ENCODE measurements at places on chromosomes 13 and 19.
A peak's percentile ranks its signal among the peaks of the same experiment; 100 is the strongest.

GRCh38 chr13:47337781-47338507 lies 441.1 kb upstream of the HTR2A start:
- no peak for DNase-seq

- no peak for DNase-seq
Observed at GRCh38 chr13:58004751-58005150, 373.2 kb downstream of the PCDH17 start.

- no peak for DNase-seq
Observed at GRCh38 chr13:74987124-74987690, 494.8 kb downstream of the TBC1D4 start.

GRCh38 chr19:55041627-55042343 lies 3.7 kb upstream of the GP6 start:
- peak; percentile 11 for DNase-seq

DNA sequence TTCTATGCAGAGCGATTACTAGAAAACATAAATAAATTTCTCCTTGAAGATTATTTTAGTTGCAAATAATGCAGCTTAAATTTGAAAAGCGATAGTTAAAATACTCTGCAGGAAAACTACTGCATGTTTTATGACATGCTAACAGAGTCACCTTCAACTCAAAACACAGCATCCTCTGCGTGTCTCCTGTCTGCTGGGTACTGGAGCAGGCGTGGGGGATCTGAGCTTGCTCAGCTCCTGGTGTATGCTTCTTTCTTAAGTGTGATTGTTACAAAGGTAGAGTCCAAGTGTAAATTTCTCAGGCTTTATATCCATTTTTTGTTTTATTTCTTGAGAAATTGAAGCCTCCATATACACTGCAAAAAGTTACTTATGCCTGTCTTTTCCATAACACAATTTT lies 15.3 kb downstream of the SPATA13 start:
- DNase-seq = no peak

GRCh38 chr19:46975925-46976782 lies 43.5 kb upstream of the NPAS1 start:
- no peak for DNase-seq

GRCh38 chr13:93784191-93784590 lies 557.6 kb downstream of the GPC6 start:
- no peak for DNase-seq

GRCh38 chr13:30091691-30092090 lies 215.7 kb downstream of the KATNAL1 start:
- no peak for DNase-seq

GRCh38 chr13:75417656-75418055 lies 64.3 kb downstream of the TBC1D4 start:
- no peak for DNase-seq

DNA sequence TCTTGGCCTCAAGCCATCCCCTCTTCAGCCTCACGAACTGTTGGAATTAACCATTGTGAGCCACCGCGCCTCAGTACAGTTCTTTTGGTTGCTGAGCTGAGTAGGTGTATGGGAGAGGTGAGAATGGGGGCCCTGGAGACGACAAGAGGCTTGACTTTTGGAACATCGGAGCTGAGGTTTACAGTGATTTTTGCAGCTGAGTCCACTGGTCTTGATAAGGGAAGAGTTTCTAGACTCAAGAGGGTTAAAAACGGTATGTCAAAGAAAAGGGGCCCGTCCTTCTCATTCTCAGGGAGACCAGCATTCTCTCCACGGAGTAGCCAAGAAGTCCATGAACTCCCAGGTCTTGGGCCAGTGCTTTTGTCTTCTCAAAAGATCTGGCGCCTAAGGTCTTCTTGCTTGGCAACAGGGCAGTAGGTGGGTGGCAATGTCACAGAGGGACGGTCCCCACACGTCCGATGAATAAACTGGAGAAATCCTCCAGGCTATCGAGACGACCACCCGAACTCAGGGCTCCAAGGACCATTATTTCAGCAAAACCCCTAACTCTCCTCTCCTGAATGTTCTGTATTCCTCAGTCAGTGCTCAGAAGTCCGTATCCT lies 6.4 kb upstream of the QTRT1 start:
- no peak for DNase-seq

DNA sequence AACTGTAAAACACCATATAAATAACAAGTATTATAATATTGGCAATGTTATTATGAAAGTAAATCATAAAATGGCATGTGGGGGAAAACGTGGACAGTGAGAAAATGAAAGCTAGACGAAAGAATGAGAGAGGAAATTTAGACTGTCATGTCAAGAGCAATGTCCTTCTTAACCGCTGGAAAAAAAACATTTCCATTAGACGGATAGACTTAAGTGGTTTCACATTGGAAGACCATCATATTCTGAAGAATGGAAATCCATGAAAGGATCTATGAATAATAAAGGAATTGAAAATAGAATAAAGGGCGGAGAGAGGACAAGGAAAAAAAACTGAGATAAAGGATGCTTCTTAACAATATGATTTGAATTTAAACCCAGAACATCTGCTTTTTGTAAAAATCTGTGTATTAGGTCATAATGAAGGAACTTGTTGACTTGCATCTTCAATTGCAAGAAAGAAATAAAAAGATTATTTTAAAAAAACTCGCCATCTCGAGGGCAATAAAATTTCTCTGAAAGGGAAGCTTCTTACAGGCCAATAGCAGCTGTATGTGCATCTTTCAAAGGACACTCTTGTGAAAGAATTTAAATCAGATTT lies 90.6 kb downstream of the SPRY2 start:
- no peak for DNase-seq

- DNase-seq = no peak
Observed at GRCh38 chr19:47005873-47006272, 13.8 kb upstream of the NPAS1 start.

GRCh38 chr13:88074794-88075510 lies 403.8 kb downstream of the SLITRK5 start:
- no peak for DNase-seq

GRCh38 chr19:6613711-6614110 lies 22.8 kb upstream of the CD70 start:
- no peak for DNase-seq

GRCh38 chr19:18130523-18131242 lies 22.3 kb upstream of the PIK3R2 start:
- no peak for DNase-seq

DNA sequence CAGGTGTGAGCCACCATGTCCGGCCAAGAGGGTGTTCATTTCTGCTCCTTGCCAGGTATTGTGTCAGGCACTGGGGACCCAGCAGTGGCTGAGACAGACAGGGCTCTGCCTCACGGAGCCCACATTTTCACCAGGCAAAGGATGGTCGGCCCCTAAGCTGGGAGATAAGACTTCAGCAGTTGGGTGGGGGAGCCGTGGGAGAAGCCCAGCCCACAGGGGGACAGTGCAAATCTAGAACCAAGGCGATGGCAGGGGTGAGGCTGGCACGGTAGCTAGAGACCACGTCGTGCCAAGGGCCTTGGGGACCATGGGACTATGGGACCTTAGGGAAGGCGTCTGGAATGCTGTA lies 8.3 kb downstream of the LSR start:
- DNase-seq = no peak

DNA sequence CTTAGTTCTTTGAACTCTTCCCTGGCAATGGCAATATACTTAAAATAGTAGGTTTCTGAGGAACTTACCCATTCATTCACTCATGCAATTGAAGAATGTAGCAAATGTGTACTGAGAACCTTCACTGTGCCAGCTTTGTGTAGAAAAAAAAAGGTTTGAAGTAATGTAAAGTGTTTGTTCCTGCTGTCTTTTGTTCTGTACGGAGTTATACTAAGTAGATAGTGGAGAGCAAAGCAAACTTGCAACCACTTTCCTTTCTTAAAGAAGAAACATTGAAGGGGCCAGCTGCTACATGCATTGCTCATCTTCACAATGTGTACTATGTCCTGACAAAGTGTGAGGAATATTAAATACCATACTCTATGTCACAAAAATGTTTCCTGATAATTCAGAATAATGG lies 68.9 kb upstream of the FREM2 start:
- no peak for DNase-seq

DNA sequence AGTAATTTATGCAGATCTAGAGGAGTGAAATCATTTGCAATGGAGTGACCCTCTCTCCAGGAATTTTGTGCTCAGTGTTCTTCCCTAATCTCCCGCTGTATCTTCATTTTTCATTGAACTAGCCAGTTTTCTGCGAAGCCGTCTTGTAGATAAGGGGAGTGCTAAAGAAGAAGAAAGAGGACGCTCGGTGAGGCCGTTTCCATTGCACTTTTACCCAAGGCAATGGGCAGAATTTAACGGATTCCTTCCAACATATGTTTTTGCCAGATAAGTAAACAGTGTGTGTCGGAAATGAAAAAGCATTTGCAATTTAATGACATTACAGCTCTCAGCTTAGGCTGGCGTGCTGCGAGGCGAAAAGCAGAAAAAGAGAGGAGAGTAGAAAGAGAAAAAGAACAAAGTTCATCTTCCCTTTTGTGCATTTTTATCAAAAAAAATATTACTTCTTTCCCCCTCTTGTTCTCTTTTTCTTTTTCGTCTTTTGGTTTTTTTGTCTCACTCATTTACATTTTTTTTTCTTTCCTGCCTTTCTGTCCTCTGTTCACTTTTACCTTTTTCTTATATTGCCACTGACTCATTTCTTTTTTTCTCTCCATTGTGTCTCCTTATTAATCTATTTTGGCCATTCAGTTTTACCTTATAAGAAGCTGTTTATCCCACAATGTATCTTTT lies 49.9 kb downstream of the SOX21 start:
- no peak for DNase-seq

DNA sequence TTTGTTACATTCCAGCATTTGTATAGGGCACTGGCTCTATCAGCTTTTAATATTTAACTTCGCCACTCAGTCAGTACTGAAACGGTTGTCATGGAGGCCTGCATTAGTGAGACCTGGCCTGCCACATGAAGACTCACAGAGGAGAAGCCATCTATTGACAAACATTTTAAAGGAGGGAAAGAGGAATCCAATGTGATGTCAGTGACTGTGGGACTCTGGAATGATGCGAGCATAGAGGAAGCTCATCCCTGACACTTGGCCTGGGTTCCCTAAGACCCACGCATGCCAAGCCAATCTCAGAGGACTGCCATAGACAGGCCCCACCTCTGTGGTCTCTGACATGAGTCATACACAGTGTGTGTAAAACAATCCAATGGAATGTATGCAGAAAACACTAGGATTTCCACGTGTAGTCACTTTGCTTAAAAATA lies 7.9 kb upstream of the DPY19L3 start:
- no peak for DNase-seq

DNA sequence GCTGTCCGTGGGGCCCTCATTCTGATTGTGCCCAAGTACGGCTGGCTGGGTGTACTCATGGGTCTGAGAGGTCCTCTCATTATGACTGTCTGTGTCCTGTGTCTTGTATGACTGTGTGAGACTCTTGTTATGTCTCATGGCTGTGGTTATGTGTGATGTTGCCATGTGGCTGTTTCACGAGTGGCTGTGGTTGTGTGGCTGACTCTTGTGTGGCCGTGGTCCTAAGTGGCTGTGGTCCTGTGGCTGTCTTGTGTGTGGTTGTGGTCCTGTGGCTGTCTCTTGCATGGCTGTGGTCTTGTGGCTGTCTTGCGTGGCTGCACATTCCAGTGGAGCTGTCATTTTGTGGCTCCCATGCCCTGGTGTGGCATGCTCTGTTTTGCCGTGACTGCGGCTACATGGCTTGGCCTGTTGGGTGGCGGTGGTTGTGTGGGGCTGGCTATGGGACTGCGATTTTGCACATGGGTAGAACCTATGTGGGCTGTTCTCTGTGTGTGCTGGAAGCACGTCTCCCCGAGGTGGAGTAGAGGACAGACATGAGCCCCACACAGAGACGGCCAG lies 2.5 kb downstream of the LYL1 start:
- peak; percentile 82 for DNase-seq

DNA sequence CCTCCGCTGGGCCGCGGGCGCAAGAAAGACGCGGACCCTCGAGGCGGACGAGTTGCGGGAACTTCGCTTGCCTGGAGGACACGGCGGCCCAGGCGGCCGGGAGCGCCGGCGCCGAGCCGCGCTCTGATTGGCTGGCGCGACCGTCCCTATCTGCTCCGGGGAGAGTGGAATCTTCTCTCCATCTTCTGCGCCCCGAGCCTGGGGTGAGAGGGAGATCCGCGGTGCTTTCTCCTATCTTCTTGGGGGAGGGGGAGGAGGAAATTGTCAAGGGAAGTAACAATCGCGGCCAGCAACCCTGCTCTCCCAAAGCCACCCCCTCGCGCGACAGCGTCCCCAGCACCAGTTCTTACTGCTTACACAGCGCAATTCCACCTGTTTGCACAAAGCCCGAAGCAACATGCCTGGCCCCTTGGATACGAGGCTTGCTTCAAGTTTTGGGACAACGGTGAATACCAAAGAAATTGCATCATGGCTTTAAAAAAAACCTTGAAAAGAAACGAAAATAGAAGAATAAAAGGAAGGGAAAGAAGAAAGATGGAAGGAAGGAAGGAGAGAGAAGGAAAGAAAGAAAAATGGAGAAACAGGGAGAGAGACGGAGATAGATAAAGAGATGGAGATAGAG lies 4.8 kb downstream of the SOX21 start:
- DNase-seq = no peak

GRCh38 chr19:48625891-48626327 lies 6.6 kb downstream of the SPHK2 start:
- no peak for DNase-seq

DNA sequence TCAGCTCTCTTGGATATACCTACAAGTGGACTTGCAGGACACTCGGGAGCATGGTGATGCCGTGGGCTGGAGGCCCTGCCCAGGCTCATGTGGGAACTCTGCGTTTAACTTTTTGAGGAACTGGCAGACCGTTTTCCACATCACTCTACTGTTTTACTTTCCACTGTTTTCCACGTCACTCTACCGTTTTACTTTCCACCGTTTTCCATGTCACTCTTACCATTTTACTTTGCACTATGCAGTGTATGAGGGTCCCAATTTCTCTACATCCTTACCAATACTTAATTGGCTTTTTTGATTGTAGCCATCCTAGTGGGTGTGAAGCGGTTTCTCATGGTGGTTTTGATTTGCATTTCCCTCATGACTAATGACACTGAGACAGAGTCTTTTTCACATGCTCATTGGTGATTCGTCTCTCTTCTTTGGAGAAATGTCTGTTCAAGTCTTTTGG lies 40.5 kb downstream of the GATAD2A start:
- peak; percentile 48 for DNase-seq

GRCh38 chr13:40026174-40026585 lies 370.7 kb downstream of the COG6 start:
- peak; percentile 26 for DNase-seq

GRCh38 chr19:1395194-1396018 lies 5.9 kb downstream of the GAMT start:
- DNase-seq = no peak

- no peak for DNase-seq
Observed at GRCh38 chr13:43363156-43363953, 340.0 kb downstream of the DNAJC15 start.

- DNase-seq = no peak
Observed at GRCh38 chr19:48010932-48011758, 16.7 kb downstream of the ELSPBP1 start.

DNA sequence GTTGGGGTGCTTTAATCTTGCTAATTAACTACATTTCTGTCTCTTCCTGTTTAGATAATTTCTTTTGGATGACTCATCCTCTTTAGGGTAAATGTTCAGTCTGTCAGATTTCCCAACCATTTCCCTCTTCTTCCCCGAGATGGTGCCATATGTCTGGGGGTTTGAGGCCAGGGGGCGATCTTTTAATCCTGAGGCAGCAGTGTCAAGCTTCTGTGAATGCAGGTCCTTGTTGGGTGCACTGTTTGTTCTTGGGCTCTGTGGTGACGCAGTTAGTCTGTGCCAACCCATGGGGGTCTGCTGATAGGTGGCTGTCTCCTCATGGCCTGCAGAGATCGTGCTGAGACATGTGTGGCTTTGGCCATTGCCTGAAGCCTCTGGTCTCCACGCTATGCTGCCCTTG lies 420.4 kb downstream of the NDFIP2 start:
- no peak for DNase-seq

- DNase-seq = no peak
Observed at GRCh38 chr19:38722947-38723605, 21.2 kb downstream of the CAPN12 start.
